ENCODE measurements at places on chromosomes 4 and X.

- DNase-seq: no peak
Observed at GRCh38 chr4:26985873-26986272, 125.2 kb downstream of the STIM2 start.

DNA sequence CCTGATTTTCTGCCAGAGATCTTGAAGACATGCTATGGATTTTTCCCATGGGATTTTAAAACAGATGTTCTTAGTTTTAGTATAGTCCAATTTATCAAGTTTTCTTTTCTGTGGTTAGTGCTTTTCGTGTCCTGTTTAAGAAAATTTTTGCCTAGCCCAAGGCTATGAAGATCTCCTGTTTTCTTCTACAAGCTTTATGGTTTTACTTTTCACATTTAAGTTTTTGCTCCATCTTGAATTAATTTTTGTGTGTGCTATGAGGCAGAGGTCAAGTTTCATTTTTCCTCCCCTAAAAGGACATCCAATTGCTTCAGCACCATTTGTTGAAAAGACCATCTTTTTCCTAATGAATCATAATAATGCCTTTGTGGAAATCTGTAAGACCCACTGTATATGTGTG is 65.6 kb downstream of the POLR2B start:
- DNase-seq: no peak

DNA sequence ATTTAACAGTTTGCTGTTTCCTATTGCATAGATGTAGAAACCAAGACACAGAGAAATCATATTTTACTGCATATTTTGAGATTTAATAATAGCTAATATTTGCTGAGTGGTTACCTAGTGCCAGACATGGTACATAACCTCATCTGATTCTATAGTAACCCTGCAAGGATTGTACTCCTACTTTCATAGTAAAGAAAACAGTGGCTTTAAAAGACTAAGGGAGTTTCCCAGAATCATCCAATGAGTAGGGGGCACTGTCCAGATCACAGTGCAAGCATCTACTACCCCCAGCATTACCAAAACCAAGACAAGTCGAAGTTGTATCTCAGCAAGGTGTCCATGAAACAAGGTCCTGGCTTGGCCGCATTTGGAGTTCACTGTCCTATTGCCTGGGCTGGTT is 224.5 kb upstream of the TENM3 start:
- no peak for DNase-seq

DNA sequence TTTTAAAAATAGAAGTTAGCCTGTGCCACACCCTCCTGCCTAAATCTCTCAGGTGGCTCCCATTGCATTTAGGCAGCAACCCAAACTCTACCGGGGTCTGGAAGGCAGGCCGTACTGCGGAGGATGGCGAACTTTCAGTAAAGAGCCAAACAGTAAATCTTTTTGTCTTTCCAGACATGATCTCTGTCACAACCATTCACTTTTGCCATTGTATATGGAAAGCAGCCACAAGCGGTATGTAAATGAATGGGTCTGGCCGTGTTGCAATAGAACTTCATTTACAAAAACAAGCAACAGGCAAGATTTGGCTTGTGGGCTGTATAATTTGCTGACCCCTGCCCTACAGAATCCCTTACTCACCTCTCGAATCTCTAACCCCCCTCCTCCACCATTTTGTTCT is 3.3 kb downstream of the RADX start:
- DNase-seq: no peak

DNA sequence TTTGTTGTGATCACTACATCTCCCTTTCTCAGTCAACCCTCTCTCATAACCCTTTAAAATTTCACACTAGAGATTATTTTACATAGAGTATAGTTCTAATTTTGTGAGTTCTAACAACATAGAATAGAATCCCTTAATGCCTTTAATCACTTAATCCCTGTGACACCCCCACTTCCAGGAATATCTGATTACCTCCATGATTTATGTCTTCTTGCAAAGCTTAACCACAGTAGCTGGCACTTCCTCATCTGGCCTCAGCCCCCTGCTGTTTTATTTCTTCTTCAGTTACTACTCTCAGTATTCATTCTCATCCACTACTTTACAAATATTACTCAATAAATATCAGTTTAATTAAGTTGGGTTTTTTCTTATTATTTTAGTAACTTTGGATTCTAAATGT is 340.9 kb downstream of the CENPC start:
- DNase-seq: no peak

- DNase-seq: no peak
Observed at GRCh38 chr4:121519236-121519838, 138.5 kb upstream of the QRFPR start.

DNA sequence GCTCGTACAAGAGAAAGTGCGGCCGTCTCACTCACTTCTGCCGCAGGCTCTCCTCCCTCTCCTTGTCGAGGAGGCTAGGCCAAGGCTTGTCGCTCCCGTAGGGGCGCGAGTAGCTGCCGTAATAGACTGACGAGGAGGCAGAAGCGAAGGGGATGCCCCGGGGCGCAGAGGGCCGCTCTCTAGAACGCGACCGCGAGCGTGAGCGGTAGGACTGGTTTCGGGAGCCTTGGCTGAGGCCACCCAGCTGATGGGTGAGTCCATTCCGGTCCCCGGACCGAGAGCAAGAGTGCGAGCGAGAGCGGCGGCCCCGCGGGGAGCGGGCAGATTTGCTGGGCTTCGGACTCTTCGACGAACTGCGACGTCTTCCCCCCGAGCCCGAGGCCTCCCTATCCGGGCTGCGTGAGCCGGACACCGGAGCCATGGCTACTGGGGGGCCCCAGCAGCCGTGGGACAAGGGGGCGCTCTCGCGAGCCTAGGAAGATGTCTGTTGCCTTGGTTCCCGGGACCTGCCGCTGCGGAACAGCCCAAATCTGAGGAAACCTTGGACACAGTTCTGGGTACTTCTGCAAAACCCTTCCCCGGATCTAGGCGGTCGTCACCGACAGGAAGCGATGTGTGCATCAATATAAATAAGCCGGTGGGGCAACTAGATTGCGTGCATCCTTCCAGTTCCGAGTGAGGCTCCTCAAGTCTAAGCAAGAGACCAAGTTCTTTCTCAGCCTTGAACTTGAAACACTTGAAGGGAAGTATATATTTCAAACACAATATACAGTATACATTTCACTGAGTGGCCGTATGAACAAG is at the start of gene NKAP:
TSS of gene NKAP (minus strand) at position 567 of the 804 bp plus-strand sequence. CDS start at position 421, 146 bp downstream.
- peak; percentile 72 for DNase-seq

DNA sequence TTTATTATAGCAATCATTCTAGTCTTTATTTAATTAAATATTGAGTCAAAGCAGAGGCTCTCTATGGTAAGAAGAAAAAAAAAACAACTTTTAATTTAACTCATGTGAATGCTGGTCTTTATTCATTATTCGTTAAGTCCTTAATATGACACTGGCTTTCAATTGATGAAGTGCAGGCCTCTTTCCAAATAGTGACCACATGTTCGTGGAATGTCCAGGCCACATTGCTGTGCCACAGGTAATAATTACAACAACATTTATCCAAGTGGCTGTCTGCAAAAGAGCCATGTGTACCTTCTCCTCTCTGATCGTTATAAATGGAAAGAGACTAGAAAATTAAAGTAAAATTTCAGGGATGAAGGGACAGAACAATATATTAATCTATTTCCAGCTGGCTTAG is 220.1 kb upstream of the PABPC4L start:
- no peak for DNase-seq

GRCh38 chrX:113384628-113385027 is 544.0 kb upstream of the AMOT start:
- no peak for DNase-seq

GRCh38 chrX:91108761-91109160 is 325.9 kb upstream of the PABPC5 start:
- no peak for DNase-seq

DNA sequence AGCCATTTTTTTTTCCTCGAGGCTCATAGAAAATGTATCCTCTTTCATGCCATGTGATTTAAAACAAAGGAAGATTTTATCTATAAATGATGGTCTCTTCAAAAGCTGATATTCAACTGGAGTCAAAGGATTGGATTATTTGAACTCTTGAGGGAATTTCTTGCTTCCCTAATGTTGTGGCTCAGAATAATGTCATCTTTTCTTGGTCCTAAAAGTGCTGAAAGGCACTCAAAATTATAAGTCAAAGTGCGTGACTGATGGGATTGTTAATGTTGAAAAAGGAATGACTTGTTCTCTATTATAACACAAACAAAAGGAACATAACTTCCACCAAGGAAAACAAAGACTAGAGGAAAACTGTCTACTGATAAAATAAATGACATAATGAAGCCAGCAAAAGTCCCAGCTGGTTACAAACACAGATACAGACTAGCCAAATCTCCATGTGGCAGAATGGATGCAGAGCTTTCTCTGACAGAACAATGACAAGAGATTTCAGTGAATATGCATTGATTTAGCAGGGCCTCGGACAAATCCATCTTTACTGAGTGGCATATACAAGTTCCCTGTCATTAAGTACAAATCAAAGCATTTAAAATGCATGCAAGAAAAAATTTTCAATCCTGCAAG is 552.6 kb downstream of the GBA3 start:
- no peak for DNase-seq

DNA sequence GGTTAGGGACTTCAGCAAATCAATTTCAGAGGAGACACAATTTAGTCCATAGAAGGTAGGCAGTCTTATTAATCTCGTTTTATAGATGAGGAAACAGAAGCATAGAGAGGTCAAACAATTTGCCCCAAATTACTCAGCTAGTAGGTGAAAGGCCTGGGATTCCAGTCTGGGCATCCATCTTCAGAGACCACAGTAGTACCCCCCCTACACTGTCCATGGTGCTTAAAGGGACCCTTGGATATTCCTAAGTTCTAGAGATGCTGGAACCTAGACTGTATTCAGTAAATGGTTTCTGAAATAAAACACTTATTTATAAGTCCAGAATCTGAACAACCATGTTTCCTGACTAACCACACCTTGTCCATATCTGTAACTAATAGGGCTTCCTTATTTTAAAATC is 174.8 kb downstream of the CEP135 start:
- no peak for DNase-seq

- no peak for DNase-seq
Observed at GRCh38 chr4:169219440-169219839, 51.3 kb downstream of the SH3RF1 start.

DNA sequence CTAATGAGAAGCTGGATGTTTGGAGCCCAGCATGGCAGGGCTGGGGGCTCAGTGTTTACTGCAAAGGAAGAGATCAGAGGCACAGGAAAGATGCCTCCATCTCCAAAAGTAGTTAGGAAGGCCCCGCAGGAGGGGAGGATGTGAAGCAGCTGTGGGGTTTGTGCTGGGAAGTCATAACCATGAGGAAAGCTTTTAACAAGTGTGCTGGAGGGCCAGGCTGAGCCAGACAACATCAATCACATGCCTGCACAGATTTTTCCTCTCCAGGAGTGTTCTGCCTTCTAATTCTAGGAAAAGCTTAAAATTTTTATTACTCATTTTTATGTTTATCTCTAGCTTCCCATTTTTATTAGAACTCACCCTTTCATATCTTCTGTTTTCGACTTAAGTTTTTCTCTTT is 65.4 kb downstream of the GPR82 start:
- DNase-seq: no peak

DNA sequence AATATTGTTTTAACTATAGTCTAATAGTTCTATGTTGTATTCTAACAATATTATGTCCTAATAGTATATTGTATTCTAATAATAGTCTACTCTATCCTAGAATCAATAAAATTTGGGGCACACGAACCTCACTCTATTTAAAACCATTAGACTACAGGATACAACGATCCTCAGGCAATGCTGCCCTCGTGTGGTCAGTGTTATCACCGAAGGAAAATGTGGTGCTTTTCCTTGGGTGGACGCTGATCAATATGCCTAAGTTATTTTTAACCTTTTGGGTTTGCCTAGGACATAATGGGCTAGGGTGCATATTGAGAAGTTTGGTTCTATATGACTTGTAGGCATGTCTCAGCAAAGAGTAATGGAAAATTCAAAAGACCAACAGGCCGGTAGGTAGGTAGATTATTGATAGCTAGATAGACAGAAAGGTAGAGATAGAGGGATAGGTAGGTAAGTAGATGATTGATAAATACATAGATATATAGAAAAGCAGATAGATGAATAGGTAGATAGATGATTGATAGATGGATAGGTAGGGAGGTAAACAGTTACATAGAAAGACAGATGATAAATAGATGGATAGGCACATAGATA is 75.1 kb downstream of the PRKX start:
- no peak for DNase-seq

DNA sequence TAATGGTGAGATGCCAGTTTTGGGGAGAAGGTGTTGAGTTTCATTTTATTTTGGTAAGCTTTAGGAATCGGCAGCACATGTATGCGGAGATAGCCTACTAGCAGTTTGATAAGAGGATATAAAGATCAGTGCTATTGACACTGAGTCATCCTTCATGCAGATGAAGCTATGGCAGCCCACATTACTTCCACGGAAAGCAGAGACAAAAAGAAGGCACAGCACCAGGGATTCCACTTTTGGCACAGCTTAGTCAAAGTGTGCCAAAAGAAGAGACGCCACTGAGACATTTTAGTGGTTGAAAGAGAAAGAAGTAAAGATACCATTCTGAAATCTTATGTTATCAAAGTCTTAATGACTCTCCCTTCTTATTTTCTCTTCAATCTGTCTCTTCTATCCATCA is 103.8 kb downstream of the GABRB1 start:
- DNase-seq: no peak

- DNase-seq: no peak
Observed at GRCh38 chr4:7915875-7916242, 23.8 kb downstream of the AFAP1 start.

GRCh38 chr4:94408549-94409374 is 43.0 kb upstream of the PDLIM5 start:
- no peak for DNase-seq

DNA sequence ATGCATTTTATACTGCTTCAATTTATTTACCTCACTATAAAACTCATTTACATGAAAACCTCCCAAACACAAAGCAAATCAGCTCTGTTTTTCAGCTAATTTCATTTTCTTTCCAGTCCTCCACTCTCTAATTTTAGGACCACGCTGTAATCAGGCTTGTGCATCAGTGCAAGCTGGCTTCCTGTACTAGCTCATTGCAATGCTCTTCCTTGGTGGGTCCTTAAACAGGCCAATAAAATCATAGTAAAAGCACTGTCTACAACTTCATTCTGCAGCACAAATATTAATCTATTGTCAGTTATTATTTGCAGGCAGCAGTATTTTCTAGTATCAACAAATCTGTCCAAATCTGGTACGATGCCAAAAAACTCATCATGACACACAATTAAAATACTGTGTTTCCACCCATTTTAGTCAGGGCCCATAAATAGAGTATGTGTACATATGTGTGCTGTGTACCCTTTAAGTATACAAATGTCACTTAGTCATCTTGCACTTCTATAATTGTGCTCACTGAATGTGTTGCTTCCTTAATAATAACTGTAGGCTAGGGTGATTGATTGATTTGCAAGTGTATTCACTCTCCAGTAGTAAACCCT is 178.2 kb upstream of the HCCS start:
- DNase-seq: no peak

DNA sequence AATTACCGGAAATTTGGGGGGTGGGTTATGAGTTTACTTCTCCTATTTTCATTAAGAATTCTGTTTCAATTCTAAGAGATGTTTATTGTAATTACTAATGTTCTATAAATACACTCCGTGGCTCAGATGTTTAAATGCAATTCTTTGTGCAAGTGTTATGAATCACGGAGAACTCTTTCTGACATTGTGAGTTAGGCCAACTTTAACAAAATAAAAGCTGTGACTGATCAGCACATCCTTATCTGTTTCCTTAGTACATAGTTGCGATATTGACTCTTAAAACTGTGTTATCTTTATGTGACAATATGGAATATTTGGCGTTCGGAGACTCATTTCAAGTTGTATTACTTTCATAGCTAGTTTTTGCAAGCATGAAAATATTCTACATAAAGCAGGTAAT is 902 bp downstream of the KLHL4 start:
- DNase-seq: no peak

All from stimulated activated CD8-positive, alpha-beta memory T cell treated with anti-CD3 and anti-CD28 coated beads, Interleukin-7, amount 100 ng/mL, for 1 hour (primary cell).